Stimulated activated CD8-positive, alpha-beta memory T cell treated with anti-CD3 and anti-CD28 coated beads, Interleukin-4, amount 100 ng/mL, for 1 hour (primary cell): ENCODE measurements at places on chromosomes 2 and 18.

- no peak for DNase-seq
These were observed 108.2 kb upstream of the CTDP1 start for GRCh38 chr18:79571211-79572092.

DNA sequence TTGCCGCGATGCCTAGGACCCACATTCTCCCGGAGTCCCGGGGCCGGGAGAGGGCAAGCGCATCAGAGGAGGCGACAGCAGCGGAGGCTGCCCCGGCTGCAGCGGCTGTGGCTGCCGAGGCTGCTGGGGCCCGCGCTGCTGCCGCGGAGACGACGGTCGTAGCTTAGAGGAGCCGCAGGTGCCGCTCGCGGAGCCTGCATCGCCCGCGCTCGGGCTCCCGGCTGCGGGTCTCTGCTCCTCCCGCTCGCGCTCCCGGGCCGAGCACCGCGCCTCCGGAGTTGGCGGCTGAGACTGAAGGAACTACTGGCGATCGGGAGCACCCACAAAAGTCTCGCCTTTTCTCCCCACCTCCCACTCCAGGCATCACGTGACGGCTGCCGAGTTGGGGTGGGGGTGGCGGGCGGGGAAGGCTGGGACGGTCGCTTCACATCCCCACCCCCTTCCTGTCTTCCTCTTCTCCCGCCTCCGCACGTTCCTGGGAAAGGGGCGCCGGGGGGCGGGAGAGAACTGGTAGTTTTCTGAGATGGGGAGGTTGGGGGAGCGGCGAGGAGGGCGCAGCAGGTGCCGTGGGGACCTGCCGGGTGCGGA, at the start of gene LYPD1:
Gene LYPD1, minus strand, starts transcription at position 298 of the 588 bp plus-strand sequence. Its CDS starts 273 bp downstream, at position 25.
- no peak for DNase-seq

- DNase-seq: no peak
These were observed 177.3 kb upstream of the ARL4C start for GRCh38 chr2:234673961-234674759.

DNA sequence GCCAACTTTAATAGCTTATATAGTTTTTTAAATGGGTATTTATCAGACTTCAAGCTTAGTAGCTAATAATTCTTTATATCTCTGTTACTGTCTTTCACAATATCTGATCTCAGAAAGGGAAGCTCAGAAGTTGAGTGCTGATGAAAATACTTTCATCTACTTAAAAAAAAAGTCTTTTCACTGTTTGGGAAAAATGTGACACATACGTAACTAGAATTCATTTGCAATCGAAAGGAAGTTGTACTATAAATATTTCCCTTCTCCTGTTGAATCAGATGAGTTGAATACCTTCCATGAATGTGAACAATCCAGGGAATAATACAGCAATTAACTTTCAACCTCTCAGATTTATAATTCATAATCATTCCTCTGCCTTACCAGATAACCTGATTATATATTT, 811 bp upstream of the SCG2 start:
- no peak for DNase-seq

- DNase-seq: no peak
These were observed 32.6 kb upstream of the INSIG2 start for GRCh38 chr2:118055512-118056164.

GRCh38 chr18:22838639-22839277, 94.4 kb upstream of the RBBP8 start:
- DNase-seq: no peak

GRCh38 chr2:78925258-78925657, 100.2 kb upstream of the REG3G start:
- DNase-seq: no peak

DNA sequence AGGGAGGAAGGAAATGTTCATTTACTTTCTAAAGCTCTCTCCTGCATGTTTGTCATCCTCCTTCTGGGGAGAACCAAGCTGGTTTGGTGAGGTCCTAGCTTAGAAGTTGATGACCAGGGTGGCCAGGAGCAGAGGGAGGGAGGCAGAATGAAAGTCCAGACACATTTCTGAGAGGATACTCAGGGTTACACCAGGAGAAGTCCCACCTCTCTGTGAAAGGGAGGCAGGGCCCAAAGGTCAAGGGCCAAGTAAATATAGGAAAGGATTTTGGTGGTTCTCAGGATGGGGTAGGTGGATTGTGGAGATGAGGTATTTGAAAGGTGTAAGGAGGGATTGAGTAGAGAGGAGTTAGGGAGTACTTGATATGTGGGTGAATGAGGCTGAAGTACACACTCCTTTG, 58.0 kb upstream of the FBXO11 start:
- DNase-seq: no peak

- DNase-seq: no peak
These were observed 30.1 kb downstream of the IMPA2 start for GRCh38 chr18:12011199-12011956.

- no peak for DNase-seq
These were observed 1.4 kb downstream of the FIGN start for GRCh38 chr2:163734401-163734800.

DNA sequence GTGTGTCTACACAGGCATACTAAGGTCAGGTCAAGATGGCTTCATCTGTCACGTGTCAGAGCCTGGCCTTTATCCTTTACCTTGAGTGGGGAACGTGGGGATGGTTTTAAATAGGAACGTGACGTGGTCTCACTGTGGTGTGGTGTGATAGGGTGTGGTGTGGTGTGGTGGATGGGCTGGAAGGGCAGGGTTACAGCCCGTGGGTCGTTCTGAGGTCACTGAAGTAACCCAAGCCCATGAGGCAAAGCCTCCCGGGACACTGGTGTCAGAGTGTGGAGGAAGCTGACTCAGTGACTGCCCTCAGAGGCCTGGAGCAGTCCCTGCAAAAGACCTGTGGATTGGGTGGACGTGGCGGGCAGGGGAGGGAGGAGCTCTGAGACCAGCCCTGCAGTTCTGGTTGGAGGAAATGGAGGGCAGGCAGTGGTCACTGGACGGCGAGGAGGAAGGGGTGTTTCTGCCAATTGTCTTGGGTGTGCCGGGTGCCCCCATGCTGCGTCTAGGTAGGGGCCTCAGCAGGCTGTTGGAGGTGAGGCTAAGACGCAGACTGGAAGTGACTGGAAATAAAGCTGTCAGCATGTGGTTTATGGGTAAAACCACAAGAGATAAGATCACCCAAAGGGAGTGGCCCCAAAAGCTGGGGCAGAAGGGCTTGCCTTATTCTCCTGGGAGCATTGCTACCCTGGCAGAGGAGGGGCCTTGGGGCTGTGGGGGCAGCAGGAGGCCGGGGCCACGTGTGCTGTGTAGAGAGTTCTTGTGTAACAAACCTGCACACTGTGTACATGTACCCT, 84.8 kb downstream of the SH3RF3 start:
- DNase-seq: peak; percentile 34

DNA sequence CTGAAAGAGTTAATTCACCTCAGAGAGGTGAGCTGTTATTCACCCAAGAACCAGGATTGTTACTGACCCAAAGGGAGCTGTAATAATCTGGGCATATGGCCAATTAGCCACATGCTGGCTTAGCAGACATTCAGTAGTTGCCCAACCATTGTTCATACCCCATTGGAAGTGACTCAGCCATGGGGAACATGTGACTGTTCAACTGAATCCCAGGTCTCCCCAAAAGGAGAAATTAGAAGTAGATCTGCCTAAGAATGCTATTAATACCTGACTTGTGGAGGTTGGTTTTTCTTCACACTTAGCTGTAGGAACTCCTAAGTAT, 272.6 kb upstream of the UBE2E3 start:
- DNase-seq: no peak

DNA sequence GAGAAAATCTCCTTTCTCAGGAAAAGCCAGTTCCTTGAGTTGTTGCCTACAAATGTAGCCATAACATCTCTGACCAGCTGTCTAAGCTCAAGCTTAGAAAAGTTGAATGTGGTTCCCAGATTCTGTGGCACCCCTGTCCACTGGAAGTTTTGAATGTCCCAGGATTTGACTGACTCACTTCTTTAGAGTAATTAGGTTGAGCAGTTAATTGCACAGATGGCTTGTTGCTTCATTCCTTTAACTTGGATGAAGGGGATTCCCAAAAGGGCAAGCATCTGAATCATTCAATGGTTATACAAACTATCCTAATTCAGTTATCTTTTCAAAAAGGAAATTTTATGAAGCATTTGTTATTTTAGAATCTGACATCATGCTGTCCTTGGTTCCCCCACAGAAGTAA, 374.7 kb downstream of the LNPK start:
- DNase-seq: no peak

GRCh38 chr2:108351889-108352288, 25.9 kb upstream of the SULT1C4 start:
- no peak for DNase-seq

GRCh38 chr2:208511016-208511415, 104.4 kb downstream of the PTH2R start:
- DNase-seq: no peak

GRCh38 chr2:181312515-181312927, 144.7 kb upstream of the ITGA4 start:
- DNase-seq: no peak

- DNase-seq: no peak
These were observed 633.0 kb upstream of the TMEFF2 start for GRCh38 chr2:192827735-192828134.

DNA sequence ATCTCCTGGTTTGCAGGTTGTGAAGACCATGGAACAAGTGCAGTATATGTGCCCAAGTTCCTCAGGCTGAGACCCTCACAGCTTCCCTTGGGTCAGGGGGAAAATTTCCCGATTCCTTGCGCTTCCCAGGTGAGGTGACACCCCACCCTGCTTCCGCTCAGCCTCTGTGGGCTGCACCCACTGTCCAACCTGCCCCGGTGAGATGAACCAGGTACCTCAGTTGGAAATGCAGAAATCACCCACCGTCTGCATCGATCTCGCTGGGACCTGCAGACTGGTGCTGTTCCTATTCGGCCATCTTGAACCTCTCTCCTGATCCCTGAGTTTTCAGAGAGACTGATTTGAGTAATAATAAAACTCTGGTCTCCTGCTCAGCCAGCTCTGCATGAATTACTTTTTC, 30.6 kb downstream of the CHCHD5 start:
- no peak for DNase-seq

DNA sequence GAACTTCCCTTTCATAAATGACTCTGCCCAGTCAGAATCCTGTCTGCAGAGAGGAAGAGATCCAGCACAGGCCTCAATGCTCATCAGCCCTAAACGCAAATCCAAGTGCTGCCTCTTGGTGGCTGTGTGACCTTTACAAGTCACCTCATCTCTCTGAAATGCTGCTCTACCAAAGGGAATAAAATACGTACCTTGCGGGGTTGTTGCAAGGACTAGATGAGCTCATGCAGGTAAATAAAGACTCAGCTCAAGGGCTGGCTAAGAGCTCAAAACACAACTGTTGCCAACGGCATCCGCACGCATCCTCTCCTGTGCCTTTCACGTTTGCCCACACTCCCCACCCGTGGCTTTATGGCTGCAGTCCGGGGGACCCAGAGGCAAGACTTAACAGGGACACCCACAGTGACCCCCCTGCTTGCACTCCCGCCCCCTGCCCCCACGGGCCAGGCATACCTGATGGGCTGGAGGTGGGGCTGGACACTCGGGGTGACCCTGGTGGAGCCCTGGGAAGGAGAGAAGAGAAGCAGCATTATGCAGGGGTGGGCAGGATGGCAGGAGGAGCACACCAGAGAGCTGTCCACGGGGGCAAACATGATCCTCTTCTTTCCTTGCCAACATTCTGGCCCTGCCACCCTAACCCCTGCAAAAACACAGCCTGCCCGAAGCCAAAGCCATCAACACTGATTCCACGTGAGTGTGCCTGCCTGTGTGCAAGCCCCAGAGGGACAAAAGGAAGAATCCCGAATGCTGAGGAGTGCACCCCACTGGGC, 102.6 kb downstream of the TNS1 start:
- DNase-seq: no peak

DNA sequence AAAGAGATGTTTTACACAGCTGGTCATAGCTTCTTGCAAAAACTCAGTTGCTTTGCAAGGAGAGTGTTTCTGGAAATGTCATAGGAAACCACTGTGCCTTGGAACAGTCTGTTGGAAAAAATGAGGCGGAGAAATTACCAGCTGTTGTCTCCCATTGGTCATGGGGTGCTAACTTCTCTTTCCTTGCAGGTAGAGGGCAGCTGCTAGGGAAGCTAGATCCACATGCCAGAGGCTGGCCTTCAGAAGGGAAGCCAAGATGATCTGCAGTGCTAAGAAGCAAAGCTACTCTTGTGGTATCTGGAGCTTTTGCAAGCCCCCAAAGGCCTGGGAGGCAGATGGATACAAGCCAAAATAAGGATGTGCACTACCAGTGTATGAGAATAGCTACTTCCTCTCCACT, 34.8 kb upstream of the LAMA1 start:
- DNase-seq: no peak

GRCh38 chr2:224325941-224326340, 76.0 kb downstream of the FAM124B start:
- no peak for DNase-seq

GRCh38 chr2:189305291-189305943, 125.9 kb upstream of the COL5A2 start:
- no peak for DNase-seq

- no peak for DNase-seq
These were observed 136.7 kb downstream of the LAMA3 start for GRCh38 chr18:23825978-23826405.

DNA sequence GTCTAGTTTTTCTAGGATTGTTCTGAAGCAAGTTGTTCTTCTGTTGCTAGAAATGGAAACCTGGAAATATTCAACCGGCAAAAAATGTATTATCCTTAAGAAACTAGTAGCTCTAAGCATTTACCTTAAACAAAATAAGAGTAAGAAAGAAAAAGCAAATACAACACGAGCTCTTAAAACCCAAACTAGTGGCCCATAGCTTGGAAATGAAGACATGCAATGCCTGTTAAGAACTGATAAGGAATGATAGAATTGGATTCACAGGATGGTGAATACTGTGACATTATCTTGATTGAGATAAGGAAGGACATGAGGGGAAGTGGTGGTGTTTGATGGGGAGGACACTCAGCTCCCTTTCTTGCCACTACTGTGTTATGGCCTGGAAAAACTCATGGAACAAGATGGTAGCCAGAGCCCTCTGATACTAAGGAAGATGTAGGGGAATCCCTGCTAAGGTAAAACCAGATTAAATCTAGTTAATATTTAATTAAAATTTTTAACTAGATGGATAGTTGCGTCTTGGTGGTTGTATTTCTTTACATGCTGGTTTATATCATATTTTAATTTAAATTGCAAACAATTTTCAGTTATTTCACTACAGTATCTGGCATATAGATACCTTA, 193.8 kb downstream of the LPIN1 start:
- no peak for DNase-seq

- no peak for DNase-seq
These were observed 85.0 kb downstream of the PTH2R start for GRCh38 chr2:208491641-208492040.

DNA sequence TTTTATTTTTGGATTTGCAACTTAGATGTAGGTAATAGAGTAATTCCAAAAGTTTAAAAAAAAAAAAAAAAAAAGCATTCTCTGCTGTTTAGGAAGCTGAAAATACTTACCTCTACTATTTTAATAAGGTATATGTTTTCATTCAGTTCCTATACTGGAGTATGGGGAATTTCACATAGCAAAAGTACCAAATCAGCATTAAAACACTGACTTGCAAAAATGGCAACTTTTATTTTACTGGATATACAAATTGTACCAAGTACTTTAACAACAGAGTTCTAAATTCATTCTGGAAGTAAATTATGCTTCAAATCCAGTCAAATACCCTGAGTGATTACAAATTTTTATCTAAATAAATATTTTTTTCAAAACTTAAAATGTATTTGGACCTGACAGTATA, 76.7 kb downstream of the TCF4 start:
- no peak for DNase-seq

- DNase-seq: no peak
These were observed 40.3 kb downstream of the FHOD3 start for GRCh38 chr18:36337679-36338402.

- no peak for DNase-seq
These were observed 62.5 kb downstream of the RPIA start for GRCh38 chr2:88753833-88754584.

GRCh38 chr18:41703744-41704530, 251.1 kb upstream of the PIK3C3 start:
- DNase-seq: no peak
